ENCODE measurements at places on chromosomes 4 and X.

- DNase-seq, result no peak
Observed at GRCh38 chr4:23614284-23614892, 275.5 kb downstream of the PPARGC1A start.

DNA sequence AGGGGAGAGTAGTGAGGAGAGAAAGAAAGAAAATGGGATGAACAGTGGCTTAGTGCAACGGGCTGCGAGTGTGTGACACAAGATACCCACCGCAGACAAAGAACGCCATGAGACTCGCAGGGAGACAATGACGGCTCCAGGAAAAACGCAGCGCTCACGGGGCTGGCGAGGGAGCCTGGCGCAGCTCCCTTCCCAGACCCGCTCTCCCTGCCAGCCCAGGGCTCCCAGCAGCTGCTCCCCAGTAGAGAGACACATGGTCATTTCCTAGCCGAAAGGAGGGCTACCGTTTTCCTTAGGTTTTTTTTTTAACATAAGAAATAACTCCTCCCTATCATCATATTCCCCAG, 149.5 kb downstream of the MAML3 start:
- no peak for DNase-seq

DNA sequence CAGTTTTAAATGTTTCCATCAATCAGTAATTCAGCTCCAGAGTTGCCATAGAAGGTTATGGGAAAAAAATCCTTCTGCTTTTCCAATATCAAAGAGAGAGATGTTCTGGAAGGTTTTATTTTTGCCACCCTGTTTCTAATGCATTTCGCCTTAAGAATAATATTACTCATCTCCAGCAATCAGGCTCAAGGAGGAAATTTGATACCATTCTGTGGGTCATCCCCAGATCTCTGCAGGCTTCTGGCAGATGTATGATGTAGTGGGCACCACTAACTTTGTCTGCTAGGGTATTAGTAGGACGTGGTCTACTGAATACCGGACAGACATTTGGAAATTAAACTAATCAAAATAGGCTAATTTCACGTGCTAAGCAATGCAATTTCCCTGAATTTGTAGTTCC, 645.4 kb upstream of the TENM3 start:
- no peak for DNase-seq

DNA sequence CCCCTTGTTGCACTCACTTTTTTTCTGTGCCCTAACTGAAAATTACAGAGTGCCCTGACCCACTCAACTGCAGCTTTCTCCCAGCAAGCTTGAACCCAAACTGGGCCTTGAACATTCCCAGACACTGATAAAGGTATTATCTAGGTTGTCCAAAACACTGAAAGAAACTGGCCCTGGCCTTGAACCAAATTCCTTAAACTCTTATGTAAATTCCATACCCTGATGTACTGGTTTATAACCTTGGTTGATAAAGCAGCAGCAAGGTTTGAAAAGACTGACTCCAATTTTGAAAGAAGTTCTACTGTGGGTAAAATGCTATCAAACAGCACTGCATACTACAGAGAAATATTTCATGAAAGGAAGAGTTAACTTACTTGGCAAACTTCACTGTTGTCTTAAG, 125.6 kb downstream of the PHF8 start:
- DNase-seq, result no peak

GRCh38 chr4:93710101-93710846, 118.3 kb upstream of the ATOH1 start:
- no peak for DNase-seq

GRCh38 chr4:186900232-186900900, 176.7 kb upstream of the FAT1 start:
- no peak for DNase-seq

- DNase-seq, result no peak
Observed at GRCh38 chr4:168981460-168981859, 28.6 kb downstream of the CBR4 start.

- no peak for DNase-seq
Observed at GRCh38 chrX:86369847-86370630, 221.8 kb downstream of the DACH2 start.

- no peak for DNase-seq
Observed at GRCh38 chr4:16118090-16118489, 34.3 kb upstream of the PROM1 start.

DNA sequence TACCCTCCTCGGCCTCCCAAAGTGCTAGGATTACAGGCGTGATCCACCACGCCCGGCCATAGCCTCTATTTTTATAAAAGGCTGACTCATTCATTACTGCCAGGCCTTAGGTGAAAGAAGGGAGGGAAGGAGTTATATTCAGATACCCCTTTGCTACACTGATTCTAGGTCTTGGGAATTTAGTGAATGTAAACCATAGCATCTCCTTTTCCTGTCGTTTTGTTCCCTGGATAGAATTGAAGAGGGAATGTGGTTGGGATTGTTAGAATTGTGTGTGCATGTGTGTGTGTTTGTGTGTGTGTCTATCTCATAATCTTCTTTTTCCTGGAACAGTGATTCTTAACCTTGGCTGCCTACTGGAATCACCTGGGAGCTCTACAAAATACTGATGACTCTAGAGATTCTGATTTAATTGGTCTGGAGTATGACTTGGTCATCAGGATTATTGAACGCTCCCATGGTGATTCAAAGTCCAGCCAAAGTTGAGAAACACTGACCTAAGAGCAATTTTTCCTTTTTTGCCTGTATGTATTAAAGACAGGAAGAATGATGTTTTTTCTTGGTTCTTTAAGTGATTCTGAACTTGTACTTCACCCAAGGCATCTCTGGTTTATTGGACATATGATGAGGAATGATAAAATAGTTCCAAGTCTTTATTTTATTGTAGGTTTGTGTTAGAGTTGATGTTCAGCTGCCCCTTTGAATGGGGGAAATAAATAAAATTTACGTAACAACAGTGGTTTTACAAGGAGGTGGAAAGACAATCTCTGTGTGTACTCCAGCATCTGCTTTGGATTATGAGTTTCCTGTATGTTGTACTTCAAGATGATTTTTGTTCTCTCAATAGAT, 37.0 kb downstream of the NAP1L5 start:
- no peak for DNase-seq

DNA sequence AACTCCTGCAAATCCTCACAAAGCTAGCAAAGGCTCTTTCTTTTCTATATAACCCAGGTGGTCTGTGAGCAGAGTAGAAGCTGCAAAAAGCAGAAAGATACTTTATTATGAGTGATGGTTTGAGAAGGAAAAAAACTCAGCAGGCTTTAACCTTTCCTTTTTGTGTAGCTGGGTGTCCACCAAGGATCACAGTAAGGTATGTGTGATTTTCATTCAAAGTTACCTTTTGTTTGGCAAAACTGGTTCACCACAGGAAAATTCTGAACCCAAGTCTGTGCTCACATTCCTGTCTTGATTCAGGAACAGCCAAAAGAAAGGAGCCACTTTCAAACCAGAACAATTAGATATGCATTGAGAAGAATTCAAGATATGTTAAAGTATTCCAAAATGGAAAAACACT, 35.7 kb downstream of the FRAS1 start:
- DNase-seq, result no peak

GRCh38 chr4:94332983-94333590, 9.5 kb downstream of the HPGDS start:
- no peak for DNase-seq

DNA sequence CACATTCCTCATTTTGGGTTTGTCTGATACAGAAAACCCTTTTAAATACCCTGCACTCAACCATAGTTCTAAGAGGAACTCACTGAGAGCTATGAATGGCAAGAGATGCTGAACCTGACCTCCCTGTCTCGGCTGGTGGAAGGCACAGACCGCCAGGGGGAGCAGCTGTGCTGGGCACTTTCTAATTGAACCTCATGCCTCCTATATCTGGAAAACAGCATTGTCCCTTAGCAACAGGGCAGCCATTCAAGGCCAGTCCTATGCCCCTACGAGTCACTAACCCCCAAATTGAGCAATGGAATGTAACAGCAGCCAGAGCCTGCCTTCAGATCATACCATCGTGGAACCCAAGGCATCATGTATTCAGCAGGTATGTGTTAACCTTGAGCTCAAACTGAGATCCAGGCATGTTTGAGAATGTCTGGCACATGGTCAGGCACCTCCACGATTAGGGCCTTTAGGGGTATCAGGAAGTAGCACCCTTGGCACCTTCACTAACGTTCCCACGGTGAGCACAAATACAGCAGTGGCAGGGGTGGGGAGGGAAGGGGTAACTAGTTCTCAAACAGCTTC, 5.1 kb downstream of the USP27X start:
- no peak for DNase-seq

DNA sequence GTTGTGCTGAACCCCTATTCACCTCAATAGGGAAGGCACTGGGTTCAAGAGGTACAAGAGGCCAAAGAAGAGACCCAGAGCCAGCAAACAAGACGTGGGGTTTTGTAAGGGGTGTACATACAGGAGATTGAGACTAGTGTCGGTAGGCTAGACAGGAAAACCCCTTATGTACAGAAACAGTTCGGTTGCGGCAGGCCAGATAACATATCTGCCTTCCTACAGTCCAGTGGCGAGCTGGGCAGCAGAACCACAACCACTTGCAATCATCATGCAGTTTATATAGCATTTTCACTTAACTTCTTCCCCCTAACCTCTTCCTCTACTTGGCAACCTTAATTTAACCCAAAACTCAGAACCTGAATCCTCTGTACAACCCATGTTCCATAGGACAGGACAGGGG, 422.2 kb downstream of the PDHA2 start:
- no peak for DNase-seq

GRCh38 chr4:33831442-33832066, 2412.8 kb downstream of the ARAP2 start:
- no peak for DNase-seq

DNA sequence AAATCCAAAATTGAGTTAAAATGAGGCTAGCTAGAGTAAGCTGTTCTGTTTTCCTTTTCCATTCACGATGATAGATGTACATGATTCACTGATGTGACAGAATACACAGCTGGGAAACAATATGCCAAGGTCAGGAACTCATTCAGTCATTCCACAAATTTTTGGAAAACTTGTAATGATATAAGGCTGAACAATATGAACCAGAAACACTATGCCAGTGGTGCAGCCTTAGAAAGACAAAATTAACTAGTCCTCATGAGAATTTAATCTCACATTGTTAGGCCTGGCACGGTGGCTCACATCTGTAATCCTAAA, 50.0 kb upstream of the NDST3 start:
- no peak for DNase-seq

- peak; percentile 1 for DNase-seq
Observed at GRCh38 chr4:56200275-56200674, 187.0 kb downstream of the AASDH start.

GRCh38 chr4:56042225-56042624, 93.5 kb downstream of the CEP135 start:
- no peak for DNase-seq

- DNase-seq, result no peak
Observed at GRCh38 chr4:8370106-8370787, 70.3 kb downstream of the ACOX3 start.

- no peak for DNase-seq
Observed at GRCh38 chrX:265502-265901, 15.7 kb upstream of the PLCXD1 start.

DNA sequence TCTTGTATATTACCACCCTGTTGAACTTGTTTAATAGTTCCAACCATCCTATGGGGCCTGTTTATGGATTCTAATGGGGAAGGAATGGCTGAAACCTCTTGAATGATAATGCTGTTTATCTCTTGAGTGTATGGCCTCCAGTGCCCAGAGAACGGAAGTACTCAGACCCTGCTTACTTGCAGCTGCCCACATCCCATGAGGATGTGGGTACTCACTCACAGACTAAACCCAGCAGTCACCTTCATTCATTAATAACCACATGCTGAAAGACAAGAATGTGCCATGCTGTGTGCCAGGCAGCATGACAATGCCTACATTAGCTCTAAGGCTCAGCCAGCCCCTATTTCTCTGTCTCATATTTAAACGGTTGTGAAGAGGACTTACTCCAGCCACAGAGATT, 5.9 kb upstream of the ARMCX5 start:
- no peak for DNase-seq

GRCh38 chrX:150063674-150064073, 125.4 kb upstream of the EOLA2 start:
- no peak for DNase-seq

- DNase-seq, result no peak
Observed at GRCh38 chr4:70564033-70564432, 28.0 kb upstream of the AMBN start.

GRCh38 chrX:30982467-30982866, 89.4 kb downstream of the FTHL17 start:
- DNase-seq, result no peak

GRCh38 chr4:74658116-74658515, 136.2 kb downstream of the BTC start:
- no peak for DNase-seq

DNA sequence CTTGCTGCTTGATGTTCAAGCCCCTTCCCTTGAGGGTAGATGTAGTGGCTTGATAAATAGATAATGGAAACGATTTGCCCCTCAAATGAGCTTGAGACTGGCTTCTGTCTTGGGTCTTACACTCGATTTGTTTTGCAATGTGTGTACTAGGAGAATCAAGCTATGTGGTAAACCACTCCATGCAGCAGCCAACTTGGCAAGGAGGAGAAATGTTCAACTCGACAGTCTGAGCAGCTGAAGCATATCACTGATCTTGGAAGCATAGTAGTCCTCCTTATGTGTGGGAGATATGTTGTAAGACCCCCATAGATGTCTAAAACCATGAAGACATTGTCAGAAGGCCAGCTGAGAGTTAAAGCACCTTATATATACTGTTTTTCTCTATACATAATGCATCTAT, 125.3 kb downstream of the CCNG2 start:
- DNase-seq, result no peak

GRCh38 chr4:48781968-48782367, 1.9 kb upstream of the FRYL start:
- no peak for DNase-seq

All from SW 1271 (cell line).